Right kidney (tissue), 9 donors: ENCODE measurements at places on chromosomes 1 and 21.

- peak; percentile 98 for DNase-seq
Observed at GRCh38 chr1:226939438-226940028, 561 bp upstream of the COQ8A start.

DNA sequence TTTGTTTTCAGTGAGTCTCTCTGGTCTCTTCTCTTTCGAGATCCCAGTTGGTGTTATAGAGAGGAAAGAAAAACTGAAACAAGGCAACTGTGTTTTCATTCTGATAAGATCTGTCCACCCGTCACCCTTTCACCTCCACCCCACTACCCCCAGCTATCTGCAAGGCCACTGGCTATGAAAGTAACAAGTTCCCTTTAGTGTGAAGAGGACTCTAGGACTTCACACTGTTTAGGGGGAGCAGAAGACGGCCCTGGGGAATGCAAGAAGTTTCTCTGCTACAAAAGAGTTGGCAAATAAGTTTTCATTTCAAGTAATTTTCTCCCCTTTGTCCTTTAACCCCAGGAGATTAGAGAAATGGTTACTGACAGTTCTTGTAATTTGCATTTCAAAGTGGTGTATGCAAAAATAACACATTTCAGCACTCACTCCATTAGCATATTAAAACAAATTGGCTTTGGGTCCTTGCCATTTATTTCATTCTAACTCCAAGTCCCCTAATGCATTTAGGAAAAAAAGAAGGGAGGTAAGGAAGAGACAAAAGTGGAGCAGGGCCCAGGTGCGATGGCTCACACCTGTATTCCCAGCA is 79.6 kb upstream of the PPM1J start:
- DNase-seq, result no peak

- no peak for DNase-seq
Observed at GRCh38 chr1:214310777-214311690, 30.1 kb downstream of the SMYD2 start.

GRCh38 chr21:23968008-23968407 is 1639.3 kb downstream of the MRPL39 start:
- DNase-seq, result no peak

- DNase-seq, result no peak
Observed at GRCh38 chr1:219757890-219758289, 145.0 kb upstream of the ZC3H11B start.

DNA sequence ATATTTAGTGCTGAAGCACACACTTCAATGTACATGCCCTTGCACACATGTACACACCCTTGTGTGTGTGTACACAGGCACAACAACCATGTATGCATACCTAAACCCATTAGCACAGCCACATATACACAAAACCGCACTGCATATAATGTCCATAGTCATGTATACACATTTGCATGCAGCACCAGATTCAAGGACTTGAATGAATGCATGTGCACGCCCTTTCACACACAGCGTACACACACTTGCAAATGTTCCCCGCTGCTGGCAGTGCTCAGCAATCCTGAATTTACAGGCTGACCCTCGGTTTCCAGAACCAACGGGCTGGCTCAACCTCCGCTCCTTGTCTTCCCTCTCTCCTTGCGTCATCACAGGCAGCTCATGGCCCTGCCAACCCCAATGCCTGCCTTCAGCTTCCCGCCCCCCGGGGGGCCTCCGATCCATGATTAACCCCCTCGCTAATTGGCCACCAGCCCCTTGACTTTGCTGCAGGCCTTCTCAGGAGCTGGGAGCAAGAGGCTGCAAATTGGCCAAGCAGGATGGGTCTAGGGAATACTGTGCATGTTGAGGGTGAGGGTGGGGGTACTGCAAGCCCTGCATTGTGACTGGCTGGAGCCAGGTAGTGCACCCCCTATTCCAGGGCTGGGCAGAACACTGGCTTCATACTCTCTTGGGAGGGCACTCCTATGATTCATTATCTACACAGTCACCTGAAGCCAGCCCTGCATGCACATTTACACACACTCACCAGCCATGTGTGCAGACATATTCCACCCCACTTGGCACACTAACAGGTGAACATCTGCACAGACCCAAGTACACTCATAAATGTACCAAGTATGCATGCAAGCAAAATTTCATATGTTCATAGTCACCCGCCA is 7.9 kb downstream of the GPR3 start:
- no peak for DNase-seq

DNA sequence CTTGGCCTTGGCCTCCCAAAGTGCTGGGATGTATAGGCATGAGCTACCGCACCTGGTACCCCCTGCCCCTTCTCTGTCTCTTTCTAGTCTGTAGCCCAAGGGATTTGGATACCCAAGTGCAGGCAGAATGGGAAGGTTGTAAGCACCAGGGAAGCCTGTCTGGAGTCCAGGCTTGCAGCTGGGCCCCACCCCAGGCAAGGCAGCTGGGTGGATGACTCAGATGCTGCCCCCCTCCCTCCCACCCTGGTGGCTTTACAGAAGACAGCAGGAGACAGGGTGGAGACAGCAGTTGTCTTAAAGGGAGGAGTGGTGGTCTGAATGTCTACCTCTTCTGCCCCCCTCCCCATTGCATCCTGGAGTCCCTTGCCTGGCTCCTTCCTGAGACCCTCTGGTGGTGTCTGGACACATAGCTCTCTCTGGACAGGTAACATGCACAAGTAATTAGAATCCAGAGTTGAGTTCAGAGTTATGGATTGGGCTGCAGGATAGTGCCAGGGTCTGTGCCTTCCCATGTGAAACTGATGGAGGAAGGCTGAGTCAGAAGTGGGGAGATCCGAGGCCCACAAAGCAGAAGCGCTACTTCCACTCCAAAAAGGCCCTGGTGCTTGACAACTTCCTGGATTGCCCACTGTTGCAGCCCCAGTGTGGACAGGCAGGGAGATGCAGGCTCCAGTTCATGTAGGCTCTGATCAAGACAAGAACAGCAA is 5.1 kb downstream of the LMNA start:
- DNase-seq, result no peak

- no peak for DNase-seq
Observed at GRCh38 chr1:116006486-116006964, 30.2 kb downstream of the SLC22A15 start.

DNA sequence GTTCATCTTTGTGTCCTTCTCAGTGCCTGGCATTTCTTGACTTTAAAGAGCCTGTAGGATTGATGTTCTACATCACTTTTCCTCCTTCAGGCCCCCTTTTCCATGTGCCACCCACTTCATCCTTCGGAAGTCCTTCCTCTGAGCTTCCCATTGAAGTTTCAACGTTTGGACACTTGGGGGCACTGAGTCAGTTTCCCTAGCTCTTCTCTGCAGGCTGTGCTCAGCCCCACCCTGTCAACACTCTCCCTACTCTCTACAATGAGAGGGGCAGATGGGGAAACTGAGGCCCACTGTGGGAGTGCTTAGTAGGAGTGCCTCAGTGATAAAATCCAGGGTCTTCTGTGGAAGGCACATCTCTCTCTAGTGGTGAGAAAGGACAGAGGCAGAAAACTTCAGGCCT is 11.9 kb downstream of the KCNJ10 start:
- no peak for DNase-seq

- DNase-seq, result no peak
Observed at GRCh38 chr1:172779491-172779890, 120.6 kb downstream of the FASLG start.

DNA sequence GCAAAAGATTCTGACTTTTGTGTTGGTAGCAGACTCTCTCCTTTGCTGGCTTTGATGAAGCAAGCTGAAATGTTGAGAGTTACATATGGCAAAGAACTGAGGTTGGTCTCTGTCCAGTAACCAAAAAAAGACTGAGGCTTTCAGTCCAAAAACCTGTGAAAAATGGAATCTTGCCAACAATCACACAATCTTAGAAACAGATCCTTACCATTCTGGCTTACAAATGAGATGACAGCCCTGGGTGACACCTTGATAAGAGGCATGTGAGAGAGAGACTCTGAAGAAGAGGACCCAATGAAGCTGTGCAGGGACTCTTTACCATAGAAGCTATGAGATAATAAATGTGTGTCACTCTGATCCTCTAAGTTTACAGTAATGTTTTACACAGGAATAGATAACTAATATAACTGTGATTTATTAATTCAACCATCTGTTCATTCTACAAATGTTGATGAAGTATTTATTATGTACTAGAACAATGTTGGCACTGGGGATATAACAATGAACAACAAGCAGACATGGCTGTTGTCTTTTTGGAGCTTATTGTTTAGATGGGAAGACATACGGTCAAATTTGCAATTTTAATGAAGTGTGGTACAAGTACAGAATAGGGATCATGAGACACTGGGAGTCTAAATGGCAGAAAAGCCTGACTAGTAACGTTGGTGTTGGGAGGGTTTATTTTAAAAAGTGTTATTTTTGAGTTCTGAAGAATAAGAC is 251.0 kb downstream of the OLFM3 start:
- DNase-seq, result no peak

DNA sequence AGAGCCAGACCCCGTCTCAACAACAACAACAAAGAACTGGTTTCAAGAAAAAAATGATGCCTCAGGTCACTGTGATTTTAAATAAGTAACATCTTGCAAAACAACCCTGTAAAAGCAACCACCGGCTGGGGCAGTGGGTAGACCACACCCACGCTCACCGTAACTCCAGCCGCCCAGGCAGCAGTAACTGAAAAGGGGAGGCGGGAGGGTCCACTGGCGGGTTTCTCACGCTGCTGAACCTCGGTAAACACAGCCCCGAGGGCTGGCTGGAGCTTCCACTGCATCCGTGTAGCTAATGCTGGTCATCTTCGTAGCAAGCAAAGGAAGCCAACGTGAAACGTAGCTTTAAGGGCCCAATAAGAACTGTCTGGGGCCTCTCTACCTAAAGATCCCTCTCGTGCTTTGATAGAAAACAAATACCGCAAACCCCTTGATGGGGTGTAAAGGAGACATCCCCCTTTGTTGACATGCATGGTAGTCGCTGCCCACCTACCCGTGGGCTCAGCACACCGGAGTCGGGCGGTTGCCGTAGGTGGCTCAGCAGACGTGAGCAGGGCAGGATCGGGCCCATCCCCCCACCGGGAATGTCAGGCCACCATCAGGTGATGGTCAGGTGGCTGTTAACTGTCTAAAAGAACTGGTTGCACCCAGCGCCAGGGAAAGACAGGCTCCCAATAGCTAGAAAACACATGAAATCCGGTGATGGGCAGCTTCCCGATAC is 4.2 kb downstream of the C1orf159 start:
- DNase-seq, result no peak

GRCh38 chr1:226666692-226667091 is 72.4 kb downstream of the ITPKB start:
- DNase-seq, result no peak

GRCh38 chr21:38834725-38835124 is 29.0 kb downstream of the ETS2 start:
- DNase-seq, result no peak

- no peak for DNase-seq
Observed at GRCh38 chr1:226741009-226741408, 1.9 kb upstream of the ITPKB start.

- no peak for DNase-seq
Observed at GRCh38 chr1:224149709-224150108, 33.3 kb upstream of the DEGS1 start.

DNA sequence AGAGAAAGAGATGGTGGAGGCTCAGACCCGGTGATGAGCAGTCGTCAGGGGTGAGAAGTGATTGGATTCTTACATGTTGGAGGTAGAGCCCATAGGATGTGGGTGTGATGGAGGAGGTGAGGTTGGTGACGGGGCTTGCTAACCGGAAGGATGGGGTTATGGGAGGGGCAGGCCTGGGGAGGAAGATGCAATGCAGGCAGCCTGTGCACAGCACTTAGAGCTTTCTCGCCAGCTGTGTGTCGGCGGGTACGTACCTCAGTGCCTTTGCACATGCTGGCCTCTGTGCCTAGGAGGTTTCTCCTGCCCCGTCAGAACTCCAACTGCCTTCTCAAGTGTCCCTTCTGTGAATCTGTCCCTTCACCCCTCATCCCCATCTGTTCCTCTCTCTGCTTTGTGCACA is 2.9 kb upstream of the BSND start:
- no peak for DNase-seq

DNA sequence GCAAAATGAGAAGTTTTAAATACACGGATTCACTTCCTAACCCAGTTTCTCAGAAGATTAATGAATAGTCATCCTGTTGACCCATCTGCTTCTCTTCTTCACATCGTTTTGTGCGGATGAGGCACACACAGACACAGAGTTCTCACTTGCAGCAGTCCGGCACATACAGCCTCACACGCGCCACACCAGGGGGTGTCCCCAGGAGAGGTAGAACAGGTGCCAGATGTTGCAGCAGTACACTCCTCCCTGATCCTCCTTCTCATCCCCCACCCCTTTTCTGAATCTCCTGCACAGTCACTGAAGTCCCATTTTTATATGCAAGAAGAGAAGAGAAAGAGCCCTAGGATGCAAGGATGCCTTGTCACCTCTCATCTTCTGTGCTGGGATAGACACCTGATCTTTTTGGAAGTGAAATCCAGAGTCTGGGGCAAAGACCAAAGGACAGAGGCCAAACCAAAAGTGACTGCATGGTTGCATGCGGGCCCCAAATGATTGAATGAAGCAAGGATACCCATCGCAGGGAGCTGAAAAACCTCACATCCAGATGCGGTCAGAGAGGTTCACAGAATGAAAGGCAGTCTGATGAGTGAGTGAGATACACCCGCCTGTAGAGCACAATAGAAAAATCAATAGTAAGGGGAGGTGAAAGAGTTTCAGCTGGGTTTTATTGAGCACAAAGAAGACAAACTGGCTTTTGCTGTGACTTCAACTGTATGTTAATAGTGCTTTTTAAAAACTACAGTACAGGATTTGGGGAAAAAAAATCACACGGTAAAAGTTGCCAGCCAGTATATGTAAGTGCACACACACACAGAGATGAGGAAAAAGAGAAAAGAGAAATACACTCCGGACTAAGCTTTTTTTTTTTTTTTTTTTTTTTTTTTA is 28.9 kb downstream of the PBX1 start:
- no peak for DNase-seq

- DNase-seq, result no peak
Observed at GRCh38 chr21:17428484-17428869, 84.4 kb upstream of the CXADR start.

GRCh38 chr1:59672851-59673572 is 141.7 kb upstream of the HOOK1 start:
- no peak for DNase-seq

GRCh38 chr1:157781048-157781447 is 4.1 kb upstream of the FCRL2 start:
- DNase-seq, result no peak

GRCh38 chr1:179126338-179127060 is 44.6 kb downstream of the TOR3A start:
- no peak for DNase-seq

DNA sequence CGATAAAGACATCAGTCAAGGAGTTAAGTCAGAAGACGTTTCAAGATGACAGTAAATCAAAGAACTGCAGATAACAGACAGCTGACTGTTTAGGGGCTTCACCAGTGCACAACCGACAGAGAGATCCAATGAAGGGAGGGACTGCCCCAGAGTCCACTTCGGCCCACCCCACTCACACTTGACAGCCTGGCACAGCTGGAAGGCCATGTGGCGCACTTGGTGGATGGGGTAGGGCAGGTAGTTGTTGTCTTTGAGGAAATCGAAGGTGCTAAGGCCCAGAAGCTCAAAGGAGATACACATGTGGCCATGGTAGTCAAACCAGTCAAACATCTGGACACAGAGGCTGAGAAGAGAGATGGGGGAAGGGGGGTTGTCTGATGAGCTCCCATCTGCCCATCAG is 4.4 kb upstream of the SCAMP3 start:
- no peak for DNase-seq
